Colonic mucosa (tissue), 4 donors: ENCODE measurements at places on chromosomes 6 and 20. TPM values are rescaled to one million over a fixed set of nuclear protein-coding genes. Genes with fewer than 3 reads are reported as not detected.

GRCh38 chr6:81214414-81215091, 537.9 kb downstream of the TENT5A start:
- H3K27ac ChIP-seq = no peak overlapping the region
- no peaks in the 10 kb centered on the region for H3K27me3 ChIP-seq
- DNase-seq = no peak
- no peaks in the 10 kb centered on the region for H3K4me1 ChIP-seq
- H3K36me3 ChIP-seq = no peaks in the 10 kb centered on the region

The THEMIS gene
- 0.96 TPM for total RNA-seq

The HLA-DQA1 gene
- 13.5 TPM for total RNA-seq

GRCh38 chr6:148973538-148974208, 226.8 kb downstream of the UST start:
- H3K4me3 ChIP-seq = no peak overlapping the region
- H3K36me3 ChIP-seq = no peaks in the 10 kb centered on the region
- no peak for DNase-seq
- no peaks in the 10 kb centered on the region for H3K4me1 ChIP-seq
- H3K27ac ChIP-seq = no peak overlapping the region
- H3K27me3 ChIP-seq = no peaks in the 10 kb centered on the region

DNA sequence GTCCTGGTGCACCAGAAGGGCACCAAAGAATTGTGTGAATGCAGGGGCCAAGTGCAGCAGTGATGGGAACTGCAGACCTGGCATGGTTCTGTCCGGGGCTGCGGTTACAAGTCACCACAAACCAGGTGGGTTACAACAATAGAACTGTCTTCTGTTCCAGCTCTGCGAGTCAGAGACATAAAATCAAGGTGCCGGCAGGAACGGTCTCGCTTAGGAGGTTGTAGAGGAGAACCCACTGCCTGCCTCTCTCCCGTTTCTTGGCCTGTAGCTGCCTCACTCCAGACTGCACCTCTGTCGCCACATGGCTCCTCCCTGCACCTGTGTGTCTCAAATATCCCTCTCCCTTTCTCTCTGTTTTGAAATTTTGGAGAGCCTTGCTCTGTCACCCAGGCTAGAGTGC, 143.3 kb downstream of the TAF4 start:
- no peak overlapping the region for H3K4me3 ChIP-seq
- H3K36me3 ChIP-seq = no peaks in the 10 kb centered on the region
- H3K27me3 ChIP-seq = no peaks in the 10 kb centered on the region
- H3K27ac ChIP-seq = no peak overlapping the region
- H3K4me1 ChIP-seq = no peaks in the 10 kb centered on the region

DNA sequence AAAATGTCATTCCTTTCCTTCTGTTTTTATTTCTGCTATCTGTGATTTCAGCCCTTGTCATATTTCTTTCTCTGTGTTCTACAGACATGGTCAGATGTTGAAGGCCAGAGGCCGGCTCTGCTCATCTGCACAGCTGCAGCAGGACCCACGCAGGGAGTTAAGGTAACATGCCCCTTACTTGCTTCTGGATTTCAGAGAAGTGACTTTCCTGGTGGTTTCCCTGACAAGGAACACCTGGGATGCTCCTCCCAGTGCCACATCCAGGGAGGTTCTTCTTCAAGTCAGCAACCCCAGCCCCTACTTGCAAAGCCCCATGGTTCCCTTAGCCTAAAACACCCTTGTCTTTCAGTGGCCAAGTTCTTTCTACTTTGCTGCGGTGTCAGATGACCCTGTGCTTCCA, 41.3 kb downstream of the CDH26 start:
- H3K36me3 ChIP-seq = no peaks in the 10 kb centered on the region
- H3K4me1 ChIP-seq = no peaks in the 10 kb centered on the region
- no peaks in the 10 kb centered on the region for H3K27me3 ChIP-seq
- no peak overlapping the region for H3K27ac ChIP-seq
- no peak for DNase-seq

The MUC22 gene
- total RNA-seq = not detected
